Tongue (tissue), 3 donors: ENCODE measurements at places on chromosomes 2 and 18. TPM values are rescaled to one million over a fixed set of nuclear protein-coding genes. Genes with fewer than 3 reads are reported as not detected.

Gene CLEC4F
- not detected for total RNA-seq

Gene MC4R
- 0.21 TPM for total RNA-seq

Gene LDLRAD4
- 36.7 TPM for total RNA-seq

DNA sequence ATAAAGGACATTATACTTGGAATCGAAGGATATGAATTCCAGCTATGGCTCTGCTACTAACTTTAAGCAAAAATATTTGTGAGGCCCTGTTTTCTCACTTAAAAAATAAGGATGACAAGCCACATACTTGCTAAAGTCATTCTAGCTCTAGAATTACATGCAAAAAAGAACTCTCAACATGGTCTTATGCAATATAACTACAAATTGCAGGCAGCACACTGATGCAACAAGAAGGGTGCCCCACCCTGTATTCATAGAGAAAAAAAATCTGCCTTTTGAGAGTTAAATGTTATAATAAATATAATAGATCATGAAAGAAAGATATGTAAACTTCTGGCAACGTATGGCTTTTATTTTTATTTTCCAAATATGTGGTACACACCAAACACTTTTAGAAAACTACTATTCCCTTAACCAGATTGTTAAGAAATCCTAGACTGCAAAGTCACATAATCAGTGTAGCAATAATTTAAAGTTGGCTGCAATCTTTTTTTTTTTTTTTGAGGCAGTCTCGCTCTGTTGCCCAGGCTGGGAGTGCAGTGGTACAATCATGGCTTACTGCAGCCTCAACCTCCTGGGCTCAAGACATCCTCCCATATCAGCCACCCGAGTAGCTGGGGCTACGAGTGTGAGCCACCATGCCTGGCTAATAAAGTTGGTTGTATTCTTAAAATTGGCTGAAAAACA, 40.2 kb upstream of the WDSUB1 start:
- DNase-seq, result no peak

DNA sequence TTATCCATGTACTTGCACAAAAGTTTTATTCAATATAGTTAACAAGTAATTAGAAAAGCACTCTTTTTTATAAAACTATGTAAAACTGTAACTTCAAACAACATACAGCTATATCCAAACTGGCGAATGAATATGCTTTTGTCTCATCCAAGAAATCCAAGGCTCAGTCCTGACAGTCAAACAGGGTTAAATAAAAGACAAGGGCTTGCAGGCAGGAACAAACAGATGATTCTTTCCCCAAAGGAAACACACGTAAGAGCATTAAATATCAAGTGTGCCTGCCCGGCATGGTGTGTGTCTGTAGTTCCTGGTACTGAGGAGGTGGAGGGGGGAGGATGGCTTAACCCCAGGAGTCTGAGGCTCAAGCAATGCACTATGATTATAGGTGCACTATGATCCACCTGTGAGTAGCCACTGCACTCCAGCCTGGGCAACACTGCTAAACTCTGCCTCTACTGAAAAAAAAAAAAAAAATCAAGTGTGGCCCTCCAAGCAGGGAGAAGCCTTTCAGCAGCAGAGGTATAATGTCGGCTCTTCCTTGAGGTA, 171.3 kb downstream of the DLGAP1 start:
- no peak for DNase-seq

DNA sequence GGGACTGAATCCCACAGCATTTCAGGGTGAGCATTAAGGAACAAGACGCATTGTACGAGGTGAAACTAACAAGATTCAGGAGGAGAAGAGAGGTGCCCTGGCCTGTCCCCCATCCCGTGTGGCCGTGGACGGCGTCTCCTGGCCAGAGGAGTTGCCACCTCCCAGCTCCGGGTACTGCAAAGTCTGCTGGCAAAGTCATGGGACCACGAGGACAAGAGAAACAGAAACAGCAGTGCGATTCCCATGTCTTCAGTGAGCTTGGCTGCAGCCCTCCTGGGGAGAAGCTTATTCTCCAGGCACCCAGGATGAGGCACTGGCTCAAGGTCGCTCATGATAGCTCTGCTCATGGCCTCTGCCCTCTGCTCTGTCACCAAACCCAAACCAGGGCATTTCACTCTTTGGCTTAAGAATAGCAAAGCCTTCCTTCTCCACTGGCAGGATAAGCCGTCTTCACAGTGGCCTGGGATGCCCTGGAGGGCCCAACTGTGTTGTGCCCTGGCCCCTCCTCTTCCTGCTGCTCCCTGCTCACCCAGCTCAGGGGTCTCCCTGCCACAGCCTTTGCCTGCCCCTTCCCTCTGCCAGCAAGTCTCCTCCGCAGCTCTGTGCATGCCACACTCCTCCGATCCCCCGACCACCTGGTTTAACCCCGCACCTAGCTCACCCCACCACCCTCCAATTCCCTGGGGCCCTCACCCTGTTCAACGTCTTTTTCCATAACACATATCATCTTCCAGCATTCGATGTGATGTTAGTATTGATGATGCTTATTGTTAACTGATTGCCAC, 144.8 kb downstream of the PXDN start:
- no peak for DNase-seq

- peak; percentile 77 for DNase-seq
Observed at GRCh38 chr2:240397924-240398645, 37.4 kb upstream of the GPC1 start.

DNA sequence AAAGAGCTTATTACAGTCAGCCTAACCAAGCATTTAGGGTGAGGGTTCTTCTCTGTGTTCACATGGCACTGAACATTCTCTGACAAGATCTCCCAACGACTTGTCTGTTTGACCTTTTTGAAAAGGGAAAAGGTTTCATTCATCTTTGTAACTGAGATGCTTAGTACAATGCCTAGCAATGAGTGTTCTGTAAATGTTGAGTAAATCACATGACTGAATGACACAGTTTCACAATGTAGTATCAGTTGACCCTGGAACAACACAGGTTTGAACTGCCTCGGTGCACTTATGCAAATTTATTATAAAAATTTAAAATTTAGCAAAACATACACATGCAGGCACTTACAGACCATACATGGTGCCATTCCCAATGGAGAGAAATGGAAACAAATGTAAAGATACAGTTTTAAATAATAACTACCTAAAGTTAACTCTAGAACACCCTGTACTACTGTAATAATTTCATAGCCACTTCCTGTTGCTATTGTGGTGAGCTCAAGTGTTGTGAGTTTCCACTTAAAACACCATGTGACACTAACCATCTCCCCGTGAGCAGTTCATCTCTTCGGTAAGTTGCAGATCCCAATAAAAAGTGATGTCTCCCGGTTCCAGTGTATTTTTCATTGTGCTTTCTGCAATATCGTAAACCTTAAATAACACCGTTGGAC, 34.1 kb upstream of the VWC2L start:
- no peak for DNase-seq
